ENCODE measurements at places on chromosomes 6 and 20.

DNA sequence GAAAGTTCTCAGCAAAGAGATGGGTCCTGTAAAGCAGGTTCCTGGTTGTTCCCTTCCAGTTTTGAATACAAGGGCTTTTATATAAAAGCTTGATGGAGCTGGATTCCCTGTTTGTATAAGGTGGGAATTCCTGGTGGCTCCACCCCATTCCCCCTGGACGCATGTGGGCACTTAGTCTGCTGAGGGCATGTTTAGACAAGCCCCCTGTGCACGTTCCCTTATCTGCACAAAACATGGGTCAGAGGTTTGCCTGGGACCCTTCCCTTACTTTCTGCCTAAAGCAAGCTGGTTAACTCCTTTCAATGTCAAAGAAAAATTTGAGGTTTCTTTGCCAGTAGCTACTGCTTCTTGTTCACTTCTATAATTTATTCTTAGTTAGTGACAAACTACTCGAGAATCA lies 181.1 kb downstream of the BCKDHB start:
- DNase-seq = no peak

GRCh38 chr20:59424976-59425375 lies 124.6 kb downstream of the EDN3 start:
- DNase-seq = no peak

DNA sequence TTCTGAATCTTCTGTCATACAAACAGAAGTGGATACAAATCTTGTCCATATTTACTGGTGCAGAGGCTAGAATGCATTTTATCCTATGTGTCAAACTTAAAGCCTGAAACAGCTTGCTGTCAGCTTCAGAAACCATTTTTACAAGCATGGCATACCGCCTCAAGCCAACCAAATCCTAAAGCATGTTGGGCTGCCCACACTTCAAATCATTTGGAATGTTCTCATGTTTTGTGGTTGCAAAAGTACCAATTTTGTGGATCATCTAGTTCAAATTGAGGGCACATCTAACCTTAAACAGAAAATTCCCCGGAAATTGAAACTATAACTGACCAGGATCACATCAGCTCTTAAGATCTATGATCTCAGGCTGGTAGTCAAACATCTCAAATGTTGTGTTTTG lies 3.2 kb downstream of the GPR63 start:
- no peak for DNase-seq

GRCh38 chr20:36085686-36086267 lies 68.8 kb upstream of the EPB41L1 start:
- DNase-seq = peak; percentile 56

DNA sequence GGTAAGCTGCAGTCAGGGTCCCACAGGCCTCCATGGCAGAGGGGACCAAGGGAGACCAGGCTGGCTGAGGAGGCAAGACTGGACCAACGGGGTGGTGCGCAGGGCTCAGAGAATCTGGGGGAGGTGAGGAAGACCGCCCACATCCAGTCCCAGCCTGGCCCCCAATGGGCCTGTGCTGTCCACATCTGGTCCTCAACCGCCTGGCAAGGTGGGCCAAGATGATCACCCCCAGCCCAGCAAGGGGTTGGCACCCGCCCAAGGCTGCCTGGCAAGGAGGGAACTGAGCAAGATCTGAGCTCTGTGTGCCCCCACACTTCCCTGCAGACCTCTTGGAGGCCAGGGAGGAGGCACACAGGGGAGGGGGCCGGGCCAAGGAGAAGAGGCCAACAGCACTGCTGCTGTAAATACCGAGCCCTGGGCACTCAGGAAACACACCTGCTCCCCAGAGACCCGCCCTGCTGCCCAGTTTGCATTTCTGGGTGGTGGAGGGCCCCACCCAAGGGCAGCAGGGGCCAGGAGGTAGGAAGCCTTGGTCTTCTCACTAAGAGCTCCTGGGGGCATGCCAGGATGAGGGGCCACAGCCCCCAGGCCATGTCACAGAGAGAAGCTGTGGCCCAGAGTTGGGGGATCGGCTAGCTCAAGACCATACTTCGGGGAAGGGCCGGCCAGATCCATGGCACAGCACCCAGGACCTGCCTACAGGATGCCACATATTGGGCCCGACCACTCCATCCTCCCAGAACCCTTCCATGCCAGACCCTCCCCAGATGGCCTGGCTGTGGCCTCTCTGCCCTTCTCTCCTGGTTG lies 109.6 kb downstream of the ASXL1 start:
- DNase-seq = no peak

- no peak for DNase-seq
Observed at GRCh38 chr20:31989030-31989645, 21.1 kb upstream of the CCM2L start.

- DNase-seq = no peak
Observed at GRCh38 chr20:41147767-41148191, 10.4 kb downstream of the PLCG1 start.

GRCh38 chr20:63782051-63782471 lies 42.5 kb downstream of the SLC2A4RG start:
- no peak for DNase-seq

GRCh38 chr20:24388828-24389380 lies 80.5 kb upstream of the SYNDIG1 start:
- DNase-seq = peak; percentile 6

DNA sequence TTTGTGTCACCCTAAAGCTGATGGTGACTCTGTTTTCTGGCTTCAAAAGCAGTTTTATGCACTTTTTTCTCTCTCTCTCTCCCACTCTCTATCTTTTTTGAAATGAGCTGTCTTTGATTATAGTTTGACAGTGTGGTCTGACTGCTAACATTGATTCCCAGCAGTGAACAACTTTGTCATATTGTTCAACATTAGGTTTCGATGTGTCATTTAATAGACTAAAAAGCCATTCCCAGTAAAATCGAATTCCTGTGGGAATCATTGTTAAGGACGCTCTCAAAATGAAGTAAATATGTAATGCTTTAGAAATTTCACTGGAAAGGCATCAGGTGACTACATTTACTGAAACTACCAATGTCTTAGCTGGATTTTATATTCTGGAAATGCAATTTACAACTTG lies 69.9 kb upstream of the FLRT3 start:
- DNase-seq = no peak

DNA sequence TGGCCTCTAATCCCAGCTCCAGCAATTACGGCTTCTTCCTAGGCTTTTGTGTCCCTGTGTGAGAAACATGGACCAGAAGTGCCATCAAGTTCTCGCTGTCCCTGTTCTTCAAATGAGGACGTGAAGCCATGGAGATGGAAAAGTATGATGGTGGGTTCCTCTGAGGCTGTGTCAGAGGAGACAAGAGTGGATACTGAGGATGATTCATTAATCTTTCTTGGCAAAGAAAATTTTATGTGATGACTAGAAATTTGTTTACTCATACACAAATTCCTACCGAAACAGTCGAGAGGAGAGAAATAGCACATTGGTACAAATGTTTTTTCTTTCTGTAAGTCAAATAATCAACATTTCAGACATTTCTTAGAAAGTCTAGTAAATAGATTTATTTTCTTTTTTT lies 35.0 kb upstream of the PNRC1 start:
- no peak for DNase-seq

DNA sequence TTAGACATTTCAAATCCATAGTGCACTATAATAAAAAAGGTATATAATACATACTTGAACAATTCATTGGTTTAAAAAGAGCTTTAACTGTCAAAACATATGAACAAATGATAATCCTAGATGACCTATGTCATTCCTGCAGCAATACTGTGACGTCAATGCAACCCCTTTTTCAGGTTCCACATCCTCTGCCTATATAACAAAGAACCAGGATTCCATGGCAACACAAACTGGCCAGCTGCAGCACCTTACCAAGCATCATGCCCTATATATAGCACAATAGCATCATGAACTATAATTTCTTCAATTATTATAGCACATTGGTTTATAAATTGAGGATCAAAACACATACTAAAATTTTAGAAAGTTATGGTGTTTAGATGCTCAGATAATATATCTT lies 578 bp upstream of the PTCHD4 start:
- no peak for DNase-seq

DNA sequence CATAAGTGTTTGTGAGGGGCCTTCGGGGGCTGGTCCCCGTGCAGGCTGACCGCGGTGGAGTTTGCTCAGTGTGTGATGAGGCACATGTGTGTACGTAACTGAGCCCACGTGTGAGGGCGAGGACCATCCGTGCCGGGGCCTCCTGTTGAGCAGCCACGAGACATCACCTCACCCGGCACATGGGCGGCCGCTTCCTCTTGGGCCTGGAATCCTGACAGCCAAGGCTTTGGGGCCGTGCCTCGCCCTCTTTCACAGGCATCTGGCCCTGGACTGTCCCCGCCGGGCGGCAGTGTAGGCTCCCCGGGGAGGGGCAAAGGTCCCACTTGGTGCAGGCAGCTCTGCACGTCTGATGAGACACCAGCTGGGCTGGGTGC lies 202.3 kb downstream of the DLL1 start:
- no peak for DNase-seq

- DNase-seq = no peak
Observed at GRCh38 chr6:170497841-170498301, 55.2 kb downstream of the PSMB1 start.

- peak; percentile 69 for DNase-seq
Observed at GRCh38 chr6:74749211-74750147, 456.4 kb downstream of the COL12A1 start.

- DNase-seq = no peak
Observed at GRCh38 chr20:25236450-25237304, 11.2 kb upstream of the PYGB start.

DNA sequence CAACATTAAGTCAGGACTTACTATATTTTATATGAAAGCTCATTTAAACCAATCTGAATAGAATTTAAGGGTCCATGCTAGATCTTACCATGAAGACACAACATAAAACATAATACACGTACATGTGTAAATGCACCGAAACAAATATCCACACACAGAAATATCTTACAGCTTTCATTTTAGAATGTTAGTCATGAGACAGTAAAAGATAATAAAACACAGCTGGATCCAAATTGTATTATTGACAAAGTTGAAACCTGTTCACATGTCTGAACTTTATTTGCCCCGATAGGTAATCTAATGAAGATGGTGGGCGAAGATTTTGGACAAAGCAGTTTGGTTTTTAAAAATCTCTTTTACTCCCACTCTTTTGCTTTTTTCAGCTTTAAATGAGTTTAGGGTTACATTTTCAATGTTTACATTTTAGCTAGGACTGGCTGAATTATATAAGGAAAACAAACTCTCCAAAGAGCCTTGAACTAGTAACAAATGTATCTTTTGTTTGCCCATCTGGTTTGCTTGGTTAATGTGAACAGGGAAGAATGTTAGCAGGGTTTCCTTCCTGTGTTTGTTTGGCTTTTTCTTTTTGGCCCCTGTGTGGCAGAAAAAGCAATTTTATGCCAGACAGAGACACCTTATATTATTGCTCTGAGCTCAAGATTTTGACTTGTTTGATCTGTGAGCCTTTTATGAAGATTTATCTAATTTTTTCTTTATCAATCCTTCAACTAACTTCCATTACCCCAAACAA lies 5.1 kb upstream of the TMEM181 start:
- no peak for DNase-seq

GRCh38 chr20:14997791-14998190 lies 660.4 kb upstream of the FLRT3 start:
- peak; percentile 37 for DNase-seq

DNA sequence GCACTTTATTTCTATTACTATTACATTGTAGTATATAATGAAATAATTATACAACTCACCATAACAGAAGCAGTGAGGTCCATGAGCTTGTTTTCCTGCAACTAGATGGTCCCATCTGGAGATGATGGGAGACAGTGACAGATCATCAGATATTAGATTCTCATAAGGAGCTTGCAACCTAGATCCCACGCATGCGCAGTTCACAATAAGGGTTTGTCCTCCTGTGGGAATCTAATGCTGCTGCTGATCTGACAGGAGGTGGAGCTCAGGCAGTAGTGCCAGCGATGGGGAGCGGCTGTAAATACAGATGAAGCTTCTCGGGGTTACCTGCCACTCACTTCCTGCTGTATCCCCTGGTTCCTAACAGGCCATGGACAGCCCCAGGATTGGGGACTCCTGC lies 139.5 kb upstream of the TCF21 start:
- no peak for DNase-seq

DNA sequence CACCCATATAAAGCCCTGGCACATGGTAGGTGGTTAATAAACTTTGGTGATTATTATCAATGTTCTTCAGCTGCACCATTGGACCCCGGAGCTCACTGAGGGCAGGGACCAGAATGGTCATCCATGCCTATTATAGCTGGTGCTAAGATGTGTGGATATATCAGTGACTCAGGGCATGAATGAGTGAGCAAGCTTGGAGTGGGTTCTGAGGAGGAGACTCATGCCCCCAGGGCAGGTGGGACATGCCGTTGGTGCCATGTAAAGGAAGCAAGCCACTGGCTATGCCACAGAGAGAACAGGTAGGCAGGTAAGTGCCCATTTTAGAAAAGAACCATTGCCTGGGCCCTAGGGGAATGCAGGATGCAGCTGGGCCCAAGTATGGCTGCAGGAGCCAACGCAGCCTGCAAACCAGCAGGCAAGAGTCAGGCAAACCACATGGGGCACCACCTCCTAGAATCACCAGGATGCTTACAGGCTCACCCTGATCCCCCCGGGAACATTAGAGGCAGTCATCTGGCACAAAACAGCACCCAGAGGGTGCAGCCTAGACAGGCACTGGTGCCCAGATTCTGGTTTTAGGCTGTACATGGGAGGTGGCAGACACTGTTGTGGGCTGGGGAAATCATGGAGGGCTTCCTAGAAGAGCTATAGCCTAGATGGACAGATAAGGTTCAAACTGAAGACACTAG lies 23.5 kb downstream of the PLAGL2 start:
- DNase-seq = no peak

- no peak for DNase-seq
Observed at GRCh38 chr6:47536816-47537401, 59.3 kb downstream of the CD2AP start.

DNA sequence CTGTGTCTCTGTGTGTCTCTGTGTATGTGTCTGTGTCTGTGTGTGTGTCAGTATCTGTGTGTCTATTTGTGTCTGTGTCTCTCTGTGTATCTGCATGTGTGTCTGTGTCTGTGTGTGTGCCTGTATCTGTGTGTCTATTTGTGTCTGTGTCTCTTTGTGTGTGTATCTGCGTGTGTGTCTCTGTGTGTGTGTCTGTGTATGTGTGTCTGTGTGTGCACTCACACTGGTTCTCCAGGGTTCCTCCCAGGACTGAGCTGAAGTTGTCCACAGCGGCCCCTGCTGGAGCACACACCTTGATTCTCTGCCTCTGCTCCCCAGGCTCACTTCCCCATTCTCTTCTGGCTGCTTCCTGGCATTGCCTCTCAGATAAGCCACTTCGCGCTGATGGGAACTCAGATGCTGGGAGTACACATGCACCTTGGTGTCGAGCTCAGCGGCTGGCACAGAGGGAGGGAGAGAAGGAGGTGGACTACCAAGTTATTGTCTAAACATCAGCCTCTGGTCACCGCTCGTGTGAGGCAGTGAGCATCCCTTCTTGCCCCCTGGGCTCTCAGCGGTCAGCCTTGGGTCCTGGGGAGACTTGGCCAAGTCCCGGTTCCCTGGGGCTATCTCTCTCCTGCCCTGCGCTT lies 104.9 kb upstream of the NXT1 start:
- DNase-seq = peak; percentile 51
